ENCODE measurements at places on chromosomes 5 and 9.

- no peak for DNase-seq
Observed at GRCh38 chr9:131069699-131070098, 26.6 kb upstream of the AIF1L start.

- DNase-seq, result no peak
Observed at GRCh38 chr9:92649007-92649406, 20.9 kb downstream of the IPPK start.

DNA sequence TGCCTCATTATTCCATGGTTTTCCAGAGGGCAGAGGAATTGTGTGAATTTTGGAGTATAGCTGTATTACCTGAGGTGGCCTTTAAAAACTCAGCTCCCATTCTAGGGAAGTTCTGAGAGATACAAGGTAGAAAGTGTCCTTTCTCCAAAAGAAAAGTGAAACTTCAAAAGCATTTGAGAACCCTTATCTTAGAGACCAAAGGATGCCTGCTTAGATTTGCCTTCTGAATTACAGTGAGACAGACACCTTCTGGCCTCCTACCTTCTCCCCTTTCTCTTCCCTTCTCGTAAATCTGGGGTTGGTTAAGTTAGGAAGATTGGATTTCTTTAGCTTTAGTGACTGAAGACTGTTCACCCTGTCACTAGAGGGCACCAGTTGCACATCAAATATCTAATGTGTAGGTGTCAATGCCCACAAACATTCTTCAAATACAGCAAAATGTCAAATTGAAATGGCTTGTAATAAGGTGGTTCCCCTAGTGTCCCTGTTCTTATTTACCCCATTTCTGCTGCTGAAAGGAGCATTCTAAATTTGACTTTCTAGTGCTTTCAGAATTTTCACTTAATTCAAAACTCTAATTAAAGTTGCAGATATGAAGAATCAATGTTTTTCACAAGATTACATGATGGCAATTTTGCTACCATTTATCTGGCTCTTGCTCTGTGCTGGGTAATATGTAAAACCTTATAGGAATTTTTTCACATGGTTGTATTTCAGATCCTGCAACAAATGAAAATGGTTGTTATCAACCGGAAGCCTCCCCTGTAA, 46.7 kb downstream of the PRRC1 start:
- no peak for DNase-seq

- DNase-seq, result no peak
Observed at GRCh38 chr9:114424126-114424525, 36.3 kb upstream of the AKNA start.

- DNase-seq, result peak; percentile 96
Observed at GRCh38 chr5:68215208-68215897, at the start of gene PIK3R1. Gene PIK3R1, plus strand, starts transcription at chr5:68215756. Its CDS starts 10,920 bp downstream, at chr5:68226676.

GRCh38 chr5:104564530-104564929, 1001.9 kb upstream of the NUDT12 start:
- DNase-seq, result no peak

DNA sequence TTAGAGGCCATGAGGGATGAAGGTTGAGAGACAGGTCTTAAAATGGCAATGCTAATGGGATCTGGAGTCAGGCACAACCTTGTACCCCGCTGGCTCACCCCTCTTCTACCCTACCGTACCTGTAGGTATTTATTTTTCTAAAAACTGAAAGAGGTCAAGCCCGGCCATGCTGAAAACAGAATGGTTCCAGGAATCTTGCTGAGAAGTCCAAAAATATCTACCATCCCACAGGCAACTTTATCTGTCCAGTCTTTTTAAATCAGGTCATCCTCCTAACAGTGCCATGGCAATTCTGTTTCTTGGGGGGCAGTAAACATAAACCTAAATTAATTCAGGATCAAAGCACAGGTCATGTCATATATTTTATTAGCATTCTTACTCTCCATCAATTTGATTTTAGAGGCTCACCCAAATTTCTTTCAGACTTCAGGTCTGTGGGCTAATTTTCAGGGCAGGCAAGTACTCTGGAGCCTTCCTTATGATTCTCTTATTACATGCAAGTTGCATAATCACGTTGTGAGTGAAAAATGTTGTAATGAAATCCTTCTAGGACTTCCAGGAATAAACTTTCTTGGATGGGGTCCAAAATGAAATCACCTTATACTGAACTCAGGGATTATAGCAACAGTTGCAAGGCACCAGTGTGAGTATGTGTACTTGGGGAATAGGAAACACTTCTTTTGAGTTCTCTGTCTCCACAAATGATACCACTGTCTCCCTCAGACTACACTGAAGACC, 102.7 kb upstream of the NREP start:
- DNase-seq, result no peak

- DNase-seq, result no peak
Observed at GRCh38 chr5:95022967-95023695, 261.8 kb downstream of the MCTP1 start.

GRCh38 chr5:57332361-57332760, 150.2 kb downstream of the ACTBL2 start:
- no peak for DNase-seq

DNA sequence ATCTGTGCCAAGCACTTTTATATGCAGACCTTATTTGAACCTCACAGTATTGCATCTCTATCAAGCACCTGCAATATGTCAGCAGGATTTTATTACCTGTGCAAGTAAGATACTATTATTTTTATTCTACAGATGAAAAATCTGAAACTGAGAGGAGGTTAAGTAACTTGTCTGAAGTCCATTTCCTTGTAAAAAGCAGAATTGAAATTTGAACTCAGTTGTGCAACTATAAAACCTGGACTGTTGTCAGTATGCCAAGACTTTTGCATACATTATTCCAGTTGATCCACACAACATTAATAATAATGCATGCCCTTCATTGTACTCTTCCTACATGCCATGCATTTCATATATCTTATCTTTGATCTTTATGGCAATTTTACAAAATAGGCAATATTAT, 82.2 kb upstream of the BRINP1 start:
- DNase-seq, result no peak

DNA sequence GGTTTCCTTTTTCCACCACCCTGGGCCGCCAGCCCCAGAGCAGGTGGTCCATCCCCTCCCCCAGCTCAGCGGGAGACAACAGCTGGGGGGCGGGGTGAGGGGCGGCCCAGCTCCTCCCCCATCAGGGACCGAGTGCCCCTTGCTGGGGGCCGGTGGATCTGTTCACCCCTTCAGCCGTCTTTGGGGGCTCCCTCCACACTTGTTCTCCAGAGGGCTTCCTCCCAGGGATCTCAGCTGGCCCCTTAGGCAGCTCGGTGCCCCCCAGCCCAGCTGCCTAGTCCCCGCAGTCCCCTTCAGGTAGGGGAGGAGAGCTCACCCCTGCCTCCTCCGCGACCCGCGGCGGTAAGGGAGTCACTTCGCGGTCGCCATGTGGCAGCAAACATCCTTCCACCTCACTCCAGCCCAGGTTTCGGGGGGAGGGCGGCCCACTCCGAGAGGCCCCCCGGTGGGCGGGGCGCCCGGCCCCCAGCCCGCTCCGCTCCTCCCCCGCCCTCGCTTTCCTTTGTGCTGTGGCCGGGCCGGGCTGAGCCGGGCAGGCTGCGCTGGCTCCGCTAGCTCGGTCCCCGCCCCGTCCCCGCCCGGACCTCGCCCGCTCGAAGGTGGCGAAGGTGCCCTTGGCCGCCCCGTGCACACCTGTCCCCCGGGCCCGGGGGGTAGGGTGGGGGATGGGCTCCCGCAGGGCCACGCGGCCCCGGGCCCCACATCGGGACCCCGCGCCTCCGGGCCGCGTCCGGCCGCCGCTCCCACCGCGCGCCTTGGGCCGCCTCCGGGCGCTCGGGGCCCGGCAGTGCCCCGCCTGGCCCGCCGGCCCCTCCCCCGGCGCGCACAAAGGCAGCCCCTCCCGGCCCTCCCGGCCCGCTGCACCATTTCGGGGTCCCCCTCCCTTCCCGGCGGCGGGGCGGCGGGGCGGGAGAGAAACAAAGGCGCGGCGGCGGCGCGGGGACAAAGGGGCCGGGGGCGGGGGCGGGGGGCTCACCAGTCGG, 683 bp downstream of the DBN1 start:
- no peak for DNase-seq

DNA sequence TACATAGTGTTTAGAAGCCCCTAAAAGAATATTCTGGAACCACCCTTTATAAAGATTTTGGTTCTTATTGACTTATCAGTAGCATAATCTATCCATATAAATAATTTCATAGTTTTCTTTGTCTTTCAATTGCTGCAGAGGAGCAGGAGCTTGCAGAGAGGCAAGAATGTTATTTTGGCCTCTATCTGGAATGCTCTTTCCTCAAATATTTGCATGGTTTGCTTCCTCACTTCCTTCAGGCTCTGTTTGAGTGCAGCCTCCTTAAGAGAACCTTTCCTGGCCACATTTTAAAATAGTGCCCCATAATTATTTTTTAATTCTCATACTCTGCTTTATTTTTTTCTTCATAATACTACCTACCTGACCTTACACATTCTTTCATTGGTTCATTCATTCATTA, 1.5 kb downstream of the C5 start:
- DNase-seq, result no peak

- DNase-seq, result no peak
Observed at GRCh38 chr9:136107953-136108647, 10.6 kb downstream of the TMEM250 start.

- no peak for DNase-seq
Observed at GRCh38 chr5:174094857-174095606, 49.5 kb downstream of the NSG2 start.

GRCh38 chr9:120557205-120557604, 22.8 kb downstream of the CDK5RAP2 start:
- no peak for DNase-seq

DNA sequence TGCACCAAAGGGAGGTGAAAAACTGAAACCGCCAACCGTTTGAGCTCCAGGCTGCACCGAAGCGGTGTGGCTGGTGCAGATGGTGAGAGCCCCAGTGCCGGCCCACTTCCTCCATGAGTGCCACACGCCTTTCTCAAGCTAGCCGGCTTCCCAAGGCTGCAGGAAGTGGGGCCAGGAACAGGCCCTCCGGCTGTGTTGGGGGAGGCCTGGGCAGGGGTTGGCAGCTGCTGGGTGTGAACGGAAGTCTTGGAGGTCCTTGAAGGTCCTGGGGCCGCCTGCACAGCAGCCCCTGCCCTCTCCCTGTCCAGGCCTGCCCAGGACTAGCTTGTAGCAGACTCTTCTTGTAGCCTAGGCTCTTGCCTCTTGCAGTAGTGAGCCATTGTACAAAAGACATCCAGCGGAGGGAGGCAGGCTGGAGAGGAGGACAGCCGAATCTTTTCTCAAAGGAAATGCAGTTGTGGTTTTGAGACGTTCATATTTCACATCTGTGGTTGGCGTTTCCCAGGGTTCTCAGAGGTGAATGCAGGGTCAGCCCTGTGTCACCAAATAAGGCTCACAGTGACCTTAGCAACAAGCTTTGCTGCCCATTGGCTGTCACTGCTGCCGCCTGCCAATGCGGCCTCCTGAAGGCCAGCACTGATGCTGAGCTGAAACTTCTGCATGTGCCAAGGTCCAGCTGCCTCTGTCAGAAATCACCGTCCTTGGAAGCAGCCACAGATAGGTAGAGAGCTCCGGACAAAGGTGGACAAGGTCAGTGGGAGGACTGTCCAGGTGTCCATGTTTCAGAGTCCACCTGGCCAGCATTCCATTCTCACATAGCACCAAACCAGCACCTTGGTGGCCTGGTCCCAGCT, 23.9 kb downstream of the IRF1 start:
- no peak for DNase-seq

DNA sequence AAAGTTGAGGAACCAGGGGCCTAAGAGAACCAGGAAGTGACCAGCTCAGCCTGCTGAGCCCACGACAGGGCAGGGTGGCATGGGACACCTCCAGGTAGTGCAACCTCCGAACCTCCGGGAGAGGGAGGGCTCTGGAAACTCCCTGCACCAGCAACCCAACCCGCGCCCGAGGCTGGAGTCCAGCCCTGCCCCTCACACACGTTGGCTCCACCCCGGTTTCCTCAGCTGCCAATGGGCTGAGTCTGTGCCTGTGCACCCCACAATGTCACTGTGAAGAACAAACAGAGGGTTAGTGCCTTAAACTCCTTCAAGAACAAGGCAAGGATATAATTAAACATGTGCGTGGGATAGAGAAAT, 17.0 kb upstream of the UNC5A start:
- DNase-seq, result no peak

- DNase-seq, result no peak
Observed at GRCh38 chr5:43073597-43074546, 33.8 kb upstream of the ANXA2R start.

DNA sequence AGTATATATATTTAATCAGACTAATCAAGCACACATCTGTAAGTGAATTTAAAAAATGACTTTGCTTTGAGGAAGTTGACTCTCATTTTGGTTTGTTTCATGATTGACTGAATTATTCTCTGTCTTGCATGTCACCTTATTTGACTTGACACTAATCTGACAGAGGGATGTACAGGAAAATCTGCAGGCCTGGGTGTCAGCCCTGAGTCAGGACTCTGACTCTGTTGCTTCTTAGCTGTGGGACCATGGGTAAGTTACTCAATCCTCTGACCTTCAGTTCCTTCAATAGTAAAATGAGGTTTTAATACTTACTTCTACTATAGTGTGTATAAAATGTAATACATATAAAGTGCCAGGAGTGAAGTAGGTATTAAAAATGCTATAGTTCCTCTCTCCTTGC, 415.9 kb downstream of the ARHGEF28 start:
- DNase-seq, result no peak

DNA sequence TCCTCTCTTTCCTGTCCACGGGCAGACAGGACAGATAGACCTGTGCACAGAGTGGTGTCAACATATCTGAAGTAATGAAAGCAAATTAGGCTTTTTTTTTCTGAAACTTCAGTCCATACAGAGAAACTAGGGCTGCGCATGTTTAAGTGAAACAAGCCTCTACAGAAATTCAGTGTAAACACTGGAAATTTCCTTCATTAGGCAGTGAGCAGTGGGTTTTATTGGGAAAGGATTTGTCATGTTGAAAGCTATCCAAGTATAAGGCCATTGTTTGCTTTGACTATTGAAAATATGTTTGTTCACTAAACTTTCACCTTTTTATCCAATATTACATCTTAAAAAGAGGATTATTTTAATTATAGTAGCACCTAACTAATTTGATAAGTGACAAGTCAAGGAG, 161.2 kb downstream of the AOPEP start:
- no peak for DNase-seq

DNA sequence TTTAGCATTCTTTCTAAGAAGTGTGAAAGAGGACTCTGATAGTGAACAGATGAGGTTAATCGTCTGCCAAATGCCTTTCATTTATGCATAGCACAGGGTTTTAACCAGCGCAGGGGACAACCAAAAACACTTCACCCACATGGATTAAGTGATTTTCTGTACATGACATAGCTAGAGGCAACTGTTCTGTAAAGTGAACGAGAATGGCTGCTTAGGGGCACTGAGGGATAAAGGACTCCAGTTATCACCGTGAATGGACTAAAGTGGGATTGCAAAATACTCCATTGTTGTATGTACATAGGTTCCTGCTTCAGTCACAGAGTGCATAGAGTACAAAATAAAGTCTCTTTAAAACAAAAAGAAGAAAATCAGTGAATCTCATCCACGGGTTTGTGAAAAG, 456.8 kb downstream of the DMAC1 start:
- no peak for DNase-seq

- no peak for DNase-seq
Observed at GRCh38 chr9:91259162-91259561, 102.6 kb downstream of the AUH start.

GRCh38 chr5:134071614-134072207, 42.8 kb upstream of the TCF7 start:
- DNase-seq, result no peak

Data from C1 segment of cervical spinal cord (tissue), 14 donors.